Stimulated activated CD4-positive, alpha-beta T cell treated with anti-CD3 and anti-CD28 coated beads, Interleukin-4, amount 100 ng/mL, for 4 hours (primary cell): ENCODE measurements at places on chromosomes 16 and 17.

GRCh38 chr16:4825196-4825595, 21.9 kb downstream of the GLYR1 start:
- no peak for DNase-seq

DNA sequence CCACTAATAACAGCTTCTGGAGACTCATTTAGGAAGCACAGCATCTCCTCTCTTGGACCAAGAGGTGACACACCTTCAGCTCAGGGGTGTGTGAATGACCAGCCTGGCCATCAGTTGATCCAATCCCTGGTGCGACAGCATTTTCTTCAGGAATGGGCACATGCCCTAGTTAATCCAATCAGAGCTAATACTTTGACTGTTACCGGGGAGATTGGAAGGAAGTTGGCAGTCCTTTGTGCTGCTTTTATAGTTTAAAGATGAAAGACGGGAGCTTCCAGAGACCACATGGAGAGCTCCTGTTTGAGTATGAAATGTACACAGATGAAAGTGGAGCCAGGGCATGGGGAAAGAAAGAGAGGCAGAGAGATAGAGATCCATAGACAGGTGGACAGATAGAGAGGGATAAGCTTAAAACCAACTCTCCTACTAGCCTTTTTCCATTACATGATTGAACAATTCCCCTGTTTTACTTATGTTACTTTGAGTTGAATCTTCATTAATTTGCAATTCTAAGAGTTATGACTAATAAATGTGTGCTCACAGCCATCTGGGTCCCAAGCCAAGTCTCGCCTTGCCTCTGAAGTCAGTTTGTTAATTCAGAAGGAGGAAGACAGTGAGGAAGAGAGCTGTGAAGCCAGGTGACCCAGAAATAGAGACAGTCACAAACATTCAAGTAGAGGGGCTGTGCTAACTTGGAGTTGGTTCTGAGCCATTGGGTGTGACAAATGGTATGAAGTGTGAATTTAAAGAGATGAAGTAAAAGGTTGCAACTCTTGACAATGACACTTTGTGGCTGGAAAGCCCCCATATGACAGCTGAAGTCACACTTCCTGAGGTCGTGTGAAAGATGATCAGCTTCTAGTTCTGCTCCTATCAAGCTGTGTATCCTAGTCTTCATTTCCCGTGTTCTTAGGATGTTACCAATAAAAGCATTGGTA, 120.0 kb upstream of the GOT2 start:
- DNase-seq = no peak

DNA sequence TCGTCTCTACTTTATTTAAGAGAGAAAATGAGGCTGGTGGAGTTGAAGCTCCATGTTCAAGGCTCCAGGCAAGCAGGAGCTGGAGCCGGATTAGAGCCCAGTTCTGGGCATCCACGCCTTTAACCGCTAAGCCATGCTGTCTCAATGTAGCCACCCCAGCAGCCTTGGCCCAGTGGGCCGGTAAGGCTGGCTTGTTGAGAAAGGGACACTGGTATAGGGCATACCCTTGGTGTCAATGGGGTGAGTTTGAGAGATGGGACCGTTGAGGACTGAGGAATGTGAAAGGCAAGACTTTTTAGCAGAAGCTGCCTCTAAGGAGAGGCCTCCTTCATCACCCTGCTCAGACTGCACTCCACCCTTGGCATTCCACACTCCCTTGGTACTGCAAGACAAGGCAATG, 147.4 kb downstream of the CYLD start:
- DNase-seq = no peak

DNA sequence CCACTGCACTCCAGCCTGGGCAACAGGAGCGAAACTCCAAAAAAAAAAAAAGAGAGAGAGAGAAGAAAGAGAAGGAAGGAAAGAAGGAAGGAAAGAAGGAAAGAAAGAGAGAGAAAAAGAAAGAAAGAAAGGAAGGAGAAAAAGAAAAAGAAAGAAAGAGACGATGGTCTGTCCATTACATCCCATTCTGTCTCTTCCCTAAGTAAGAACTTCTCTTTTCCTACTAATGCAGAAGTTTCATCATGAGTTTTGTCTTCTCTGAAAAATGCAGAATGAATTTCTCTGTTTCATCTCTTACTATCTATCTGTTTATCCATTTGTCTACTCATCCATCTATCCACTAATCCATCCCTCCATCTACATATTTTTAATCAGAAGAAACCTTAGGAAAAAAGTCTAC, 94.9 kb upstream of the MED13 start:
- no peak for DNase-seq

GRCh38 chr16:88727871-88728270, 21.6 kb downstream of the CTU2 start:
- no peak for DNase-seq

- DNase-seq = no peak
Measured at GRCh38 chr16:81708266-81709015, 70.7 kb upstream of the PLCG2 start.

- no peak for DNase-seq
Measured at GRCh38 chr17:59707971-59708430, 547 bp downstream of the VMP1 start.

DNA sequence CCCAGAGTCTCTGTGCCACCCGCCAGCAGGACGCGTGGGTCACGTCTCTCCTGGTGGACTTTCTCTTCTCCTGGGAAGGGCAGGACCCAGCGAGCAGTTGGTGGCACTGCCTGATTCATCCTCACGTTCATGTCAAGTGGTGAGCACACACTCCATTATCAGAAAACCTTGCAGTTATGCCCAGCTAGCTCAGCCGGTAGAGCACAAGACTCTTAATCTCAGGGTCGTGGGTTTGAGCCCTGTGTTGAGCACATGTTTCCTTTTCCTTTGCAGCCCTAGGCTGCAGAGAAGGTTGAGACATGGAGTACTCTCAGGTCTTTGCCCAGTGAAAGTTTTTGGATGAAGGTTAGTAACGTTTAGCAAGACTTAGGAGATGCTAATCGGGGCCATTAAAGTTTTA, 8.0 kb downstream of the OR1F1 start:
- no peak for DNase-seq

GRCh38 chr17:39730095-39730921, at the start of gene MIEN1:
TSS of gene MIEN1 (minus strand) at chr17:39730532. CDS start at chr17:39730495, 37 bp downstream.
- peak; percentile 96 for DNase-seq

GRCh38 chr17:40190197-40191021, 13.1 kb downstream of the RAPGEFL1 start:
- DNase-seq = no peak

- peak; percentile 8 for DNase-seq
Measured at GRCh38 chr16:48054881-48055601, 100.8 kb downstream of the ABCC12 start.

DNA sequence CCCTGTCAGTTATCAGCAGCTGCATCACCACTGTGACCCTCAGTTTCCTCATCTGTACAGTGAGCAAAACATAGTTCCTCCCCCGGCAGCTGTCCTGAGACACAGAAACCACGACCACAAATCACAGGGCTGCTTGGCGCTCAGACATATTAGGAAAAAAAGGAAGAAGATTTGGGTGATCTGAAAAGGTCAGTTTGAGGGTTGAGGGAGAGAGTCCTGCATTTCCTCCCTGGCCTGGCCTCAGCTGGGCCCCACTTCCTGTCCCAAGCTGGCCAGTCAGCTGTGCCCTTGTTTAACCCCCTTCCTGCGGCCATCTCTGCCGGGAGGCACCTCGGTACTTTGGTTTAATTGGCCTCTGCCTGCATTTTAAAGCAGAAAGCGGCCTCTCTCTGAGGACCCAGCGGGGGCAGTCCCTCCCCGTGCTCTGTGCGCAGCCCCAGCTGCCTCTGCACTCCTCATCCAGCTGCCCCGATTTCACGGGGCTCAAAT, 24.0 kb upstream of the CIBAR2 start:
- no peak for DNase-seq

DNA sequence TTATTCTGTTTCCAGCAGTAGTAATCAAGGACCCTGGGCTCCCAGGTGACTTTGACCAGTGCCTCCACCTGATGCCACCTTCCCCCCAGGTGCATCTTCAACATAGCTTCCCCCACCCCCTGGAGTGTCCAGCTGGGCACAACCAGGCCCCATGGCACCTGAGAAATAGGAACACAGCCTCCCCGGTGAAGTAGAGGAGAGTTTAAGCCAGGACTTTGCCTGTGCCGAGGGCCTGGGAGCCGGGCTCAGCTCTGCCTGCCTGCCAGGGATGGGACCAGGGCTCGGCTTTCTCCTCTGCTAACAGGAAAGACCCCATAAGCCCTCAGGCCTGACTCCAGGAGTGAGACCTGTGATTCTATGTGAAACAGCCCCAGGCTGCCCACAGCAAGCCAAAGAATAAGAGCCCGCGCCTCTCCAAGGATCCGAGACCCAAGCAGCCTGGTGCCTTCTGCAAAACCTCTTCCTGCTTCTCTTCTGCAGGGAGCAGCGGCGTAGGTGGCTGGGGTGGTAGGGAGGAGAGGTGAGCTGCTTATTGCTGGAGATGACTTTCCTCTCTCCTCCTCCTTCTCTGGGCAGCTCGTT, 16.4 kb upstream of the RBFOX3 start:
- no peak for DNase-seq

DNA sequence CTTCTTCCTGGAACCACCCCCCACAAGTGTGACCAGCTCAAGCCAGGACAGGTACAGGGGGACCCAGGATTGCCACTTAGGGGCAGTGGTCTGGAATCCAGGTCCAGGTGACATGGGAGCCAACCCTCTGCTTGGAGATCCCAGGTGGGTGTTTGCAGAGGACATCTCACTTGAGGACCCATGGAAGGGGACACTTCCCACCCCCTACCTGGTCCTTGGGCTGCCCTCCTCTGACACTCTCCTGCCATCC, 145.5 kb downstream of the SEC14L1 start:
- DNase-seq = no peak

GRCh38 chr16:61987474-61988012, 48.7 kb downstream of the CDH8 start:
- DNase-seq = no peak

DNA sequence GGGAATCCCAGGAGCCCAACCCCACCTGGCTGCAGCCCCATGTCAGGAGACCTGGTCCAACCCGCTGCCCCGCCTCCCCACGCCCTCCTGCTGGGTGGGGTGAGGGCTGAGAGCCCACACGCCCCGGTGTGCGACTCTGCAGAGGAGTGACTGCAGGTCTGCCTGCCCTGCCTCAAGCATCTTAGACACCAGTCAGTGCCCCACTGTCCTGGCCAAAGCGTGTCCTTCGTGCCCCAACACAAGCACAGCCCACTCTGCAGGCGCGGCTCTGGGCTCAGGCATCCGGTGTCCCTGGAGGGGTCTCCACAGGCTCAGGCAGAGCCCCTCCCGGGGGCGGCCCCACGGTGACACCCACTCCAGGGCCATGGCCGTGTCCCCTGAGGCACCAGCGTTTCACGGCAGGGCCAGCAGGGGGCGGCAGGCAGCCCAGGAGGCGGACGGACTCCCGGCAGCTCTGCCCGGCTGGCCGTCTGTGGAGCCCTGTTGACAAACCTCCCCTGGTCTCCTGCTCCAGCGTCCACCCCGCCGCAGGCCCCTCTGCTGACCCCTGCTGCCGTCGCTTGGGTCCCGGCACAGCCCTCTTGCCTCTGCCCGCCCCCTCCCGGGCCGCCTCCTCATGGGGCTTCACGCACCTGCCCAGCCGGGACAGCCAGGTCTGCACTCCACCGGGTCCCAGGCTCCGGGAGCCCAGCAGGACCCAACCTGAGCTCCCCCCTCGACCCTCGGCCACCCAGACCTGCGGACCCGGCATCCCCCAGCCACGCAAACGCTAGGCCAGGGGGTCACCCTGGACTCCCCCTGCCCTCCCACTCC, 8.6 kb upstream of the UBE2I start:
- peak; percentile 71 for DNase-seq

- DNase-seq = no peak
Measured at GRCh38 chr16:57377080-57377841, 5.0 kb downstream of the CX3CL1 start.

- DNase-seq = no peak
Measured at GRCh38 chr17:29586676-29587469, 2.6 kb downstream of the GIT1 start.

DNA sequence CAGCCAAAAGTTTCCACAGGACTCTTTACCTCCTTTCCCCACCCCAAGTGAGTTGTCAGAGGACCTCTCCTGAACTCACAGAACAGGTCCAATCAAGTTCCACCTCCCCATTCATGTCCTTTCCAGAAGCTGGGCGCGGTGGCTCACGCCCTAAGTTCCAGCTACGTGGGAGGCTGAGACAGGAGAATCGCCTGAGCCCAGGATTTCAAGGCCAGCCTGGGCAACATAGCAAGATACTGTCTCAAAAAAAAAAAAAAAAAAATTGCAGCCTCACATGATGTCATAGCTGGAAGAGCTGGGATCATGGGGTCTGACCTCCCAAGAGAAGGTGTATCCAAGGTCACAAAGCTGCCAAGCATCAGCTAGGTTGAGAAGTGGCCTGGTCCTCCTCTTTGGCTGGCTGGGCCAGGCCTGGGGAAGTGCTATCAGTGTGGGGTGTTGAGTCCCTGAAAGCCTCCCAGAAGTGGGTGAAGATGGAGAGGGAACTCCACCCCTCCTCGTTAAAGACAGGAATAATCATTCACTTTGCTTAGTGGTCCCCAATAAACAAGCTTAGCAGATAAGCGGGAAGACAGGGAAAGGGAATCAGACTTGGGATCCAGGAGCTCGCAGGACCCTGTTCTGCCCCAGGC, 5.5 kb upstream of the MNT start:
- DNase-seq = no peak

GRCh38 chr17:63436523-63437110, 9.5 kb downstream of the CYB561 start:
- DNase-seq = no peak

- no peak for DNase-seq
Measured at GRCh38 chr16:65024767-65025178, 97.1 kb downstream of the CDH11 start.

GRCh38 chr17:76948726-76949342, 80.6 kb downstream of the MGAT5B start:
- no peak for DNase-seq

- DNase-seq = no peak
Measured at GRCh38 chr17:64115822-64116534, 14.0 kb downstream of the ERN1 start.

DNA sequence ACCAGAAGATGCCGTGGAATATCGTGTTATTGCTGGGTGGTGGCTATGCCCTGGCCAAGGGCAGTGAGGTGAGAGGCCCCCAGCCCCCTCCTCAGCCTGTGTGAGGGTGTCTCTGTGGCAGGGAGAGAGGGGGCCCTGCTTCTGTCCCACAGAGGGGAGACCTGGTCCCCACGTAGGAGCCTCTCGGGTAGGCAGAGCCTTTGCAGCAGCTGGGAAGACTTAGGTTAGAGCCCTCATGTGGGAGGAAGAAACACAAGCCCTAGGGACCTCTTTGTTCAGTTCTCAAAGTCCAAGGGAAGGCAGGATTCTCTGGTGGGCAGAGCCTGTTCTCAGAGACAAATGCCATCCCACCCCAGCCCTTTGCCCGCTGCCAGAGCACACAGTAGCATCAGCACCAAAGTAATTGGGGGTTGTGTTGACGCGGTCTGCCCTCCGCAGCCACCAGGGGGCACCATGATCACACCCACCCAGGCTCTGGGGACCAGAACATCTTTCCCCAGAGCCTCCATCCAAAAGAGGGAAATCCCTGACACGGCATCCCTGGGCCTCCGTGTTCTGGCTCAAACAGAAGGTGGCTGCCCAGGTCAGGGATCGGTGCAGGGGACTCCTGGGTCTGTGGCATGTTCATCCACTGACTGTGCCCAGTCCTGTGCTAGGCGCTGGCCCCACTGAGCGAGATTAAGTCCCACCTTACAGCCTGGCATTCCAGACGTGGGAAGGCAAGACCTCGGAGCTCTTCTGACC, 11.5 kb upstream of the FOXN1 start:
- peak; percentile 80 for DNase-seq
